ENCODE measurements at places on chromosomes 12 and 14.

- no peak for DNase-seq
Observed at GRCh38 chr12:109358154-109358869, 10.6 kb downstream of the MYO1H start.

DNA sequence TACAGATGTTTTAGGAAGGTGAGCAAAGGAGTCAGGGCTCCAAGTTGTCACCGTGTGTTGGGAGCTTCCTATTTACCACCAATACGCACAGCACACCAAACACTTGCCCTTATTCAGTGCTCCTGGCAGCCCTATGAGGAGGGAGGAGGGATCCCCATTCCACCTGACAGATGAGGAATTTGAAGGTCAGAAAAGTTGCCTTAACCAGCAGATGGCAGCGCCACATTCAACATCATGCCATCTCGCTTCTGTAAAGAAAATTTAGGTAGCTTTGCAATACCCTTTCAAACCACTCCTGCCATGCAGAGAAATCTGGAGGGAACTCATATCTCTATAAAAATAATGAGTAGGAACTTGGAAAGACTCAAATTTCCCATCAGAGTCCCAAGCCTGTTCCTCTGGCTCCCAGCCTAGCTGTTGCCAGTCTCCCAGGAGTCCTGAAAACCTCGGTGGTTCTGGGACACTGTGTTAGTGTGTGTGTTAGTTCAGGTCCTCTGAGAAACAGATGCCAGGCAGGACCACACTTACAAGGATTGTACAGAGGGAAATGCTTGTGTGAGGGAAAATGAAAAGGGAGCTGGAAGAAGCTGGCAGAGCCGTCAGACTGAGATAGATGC lies 410.5 kb downstream of the MED13L start:
- DNase-seq = no peak

GRCh38 chr12:131087991-131088700 lies 134.4 kb downstream of the ADGRD1 start:
- DNase-seq = no peak

DNA sequence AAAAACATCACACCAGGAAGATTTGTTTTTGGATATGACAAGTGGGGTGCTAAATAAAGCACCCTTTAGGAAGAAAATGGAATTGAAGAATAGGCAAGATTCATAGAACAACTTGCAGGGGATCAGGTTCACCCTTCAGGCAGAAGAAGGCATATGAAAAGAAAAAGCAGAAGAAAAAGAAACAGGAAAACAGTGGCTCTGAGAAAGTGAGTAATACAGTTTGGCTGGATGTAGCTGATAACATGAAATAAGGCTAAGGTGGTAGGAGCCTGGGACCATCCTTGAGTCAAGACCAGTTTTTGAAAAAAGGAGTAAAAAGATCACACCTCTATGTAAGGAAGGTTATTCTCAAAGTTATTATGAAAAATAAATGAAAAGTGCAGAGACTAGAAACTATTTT lies 42.4 kb downstream of the TRIP11 start:
- no peak for DNase-seq

GRCh38 chr14:91230397-91231035 lies 14.0 kb downstream of the GPR68 start:
- DNase-seq = no peak

DNA sequence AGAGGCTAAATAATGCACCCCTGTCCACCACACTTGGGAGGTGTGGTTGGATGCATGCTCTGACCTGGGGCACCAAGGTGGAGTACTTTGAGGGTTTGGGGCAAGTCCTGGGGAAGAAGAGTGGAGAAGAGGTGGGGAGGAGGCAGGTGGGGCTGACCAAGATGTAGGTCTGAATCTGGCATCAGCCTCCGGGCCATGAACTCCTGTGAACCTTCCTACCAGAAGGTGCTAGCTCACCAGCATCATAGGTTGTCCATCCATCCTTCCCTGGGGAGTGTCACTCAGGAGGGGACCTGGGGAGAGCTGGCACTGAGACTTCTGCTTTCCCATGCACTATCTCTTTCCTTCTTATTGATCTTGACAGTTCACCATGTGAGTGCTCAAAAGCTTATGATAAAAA lies 13.6 kb upstream of the EMP1 start:
- DNase-seq = no peak

- DNase-seq = no peak
Observed at GRCh38 chr12:48972213-48972951, 847 bp upstream of the WNT10B start.

- no peak for DNase-seq
Observed at GRCh38 chr12:4153343-4153892, 120.1 kb upstream of the CCND2 start.

DNA sequence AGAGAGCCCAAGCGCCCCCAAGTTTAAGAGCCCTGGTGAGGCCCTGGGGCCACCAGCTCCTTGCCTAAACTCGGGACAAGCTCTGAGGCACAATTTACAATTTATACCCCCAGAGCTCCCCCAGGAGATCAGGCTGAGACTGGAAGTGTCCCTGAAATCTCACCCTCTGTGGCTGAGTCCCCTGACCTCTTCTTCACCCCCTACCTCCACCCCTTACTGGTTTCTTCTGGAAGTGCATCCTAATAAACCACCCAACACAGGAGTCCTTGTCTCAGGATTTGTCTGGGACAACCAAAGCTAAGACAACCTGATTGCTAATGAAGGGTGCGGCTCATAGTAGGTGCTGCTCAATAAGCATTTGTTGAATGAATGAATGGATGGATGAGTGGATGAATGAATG lies 206.4 kb downstream of the BCL11B start:
- DNase-seq = no peak

DNA sequence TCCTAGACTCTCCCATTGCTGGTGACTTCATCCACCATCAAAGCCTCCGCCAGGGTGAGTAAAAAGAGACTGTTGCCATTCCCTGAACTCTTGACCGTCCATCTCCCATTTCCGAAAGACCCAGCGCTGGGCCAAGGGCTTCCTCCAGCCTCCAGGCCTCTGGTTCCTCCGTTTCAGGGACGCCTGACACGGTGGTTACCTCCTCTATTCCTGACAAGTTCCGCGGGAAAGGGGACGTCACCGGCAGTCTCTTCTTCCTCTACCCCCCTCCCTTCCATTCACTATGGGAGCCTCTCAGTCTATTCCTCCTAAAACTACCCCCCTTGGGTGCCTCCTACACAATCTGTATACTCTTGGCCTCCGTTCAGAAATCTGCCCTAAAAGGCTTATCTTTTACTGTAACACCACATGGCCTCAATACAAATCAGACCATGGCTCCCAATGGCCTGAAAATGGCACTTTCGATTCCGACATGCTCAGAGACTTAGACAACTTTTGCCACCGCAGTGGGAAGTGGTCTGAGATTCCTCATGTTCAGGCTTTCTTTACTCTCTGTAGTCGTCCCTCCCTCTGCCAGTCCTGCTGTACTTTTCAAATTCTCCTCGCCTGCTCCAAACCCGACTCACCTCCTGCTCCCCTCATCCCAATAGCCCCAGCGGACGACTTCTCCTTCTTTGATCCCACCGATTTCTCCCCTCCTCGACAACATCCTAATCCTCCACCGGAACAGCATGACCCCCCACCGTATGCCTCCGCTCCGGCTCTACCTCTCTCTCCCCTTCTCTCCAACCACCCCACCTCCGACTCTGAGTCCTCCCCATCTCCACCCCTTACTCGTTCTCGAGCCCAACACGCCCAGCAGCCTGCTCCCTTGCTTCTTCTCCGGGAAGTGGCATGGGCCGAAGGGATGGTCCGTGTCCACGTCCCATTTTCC lies 70.4 kb downstream of the MOK start:
- no peak for DNase-seq

DNA sequence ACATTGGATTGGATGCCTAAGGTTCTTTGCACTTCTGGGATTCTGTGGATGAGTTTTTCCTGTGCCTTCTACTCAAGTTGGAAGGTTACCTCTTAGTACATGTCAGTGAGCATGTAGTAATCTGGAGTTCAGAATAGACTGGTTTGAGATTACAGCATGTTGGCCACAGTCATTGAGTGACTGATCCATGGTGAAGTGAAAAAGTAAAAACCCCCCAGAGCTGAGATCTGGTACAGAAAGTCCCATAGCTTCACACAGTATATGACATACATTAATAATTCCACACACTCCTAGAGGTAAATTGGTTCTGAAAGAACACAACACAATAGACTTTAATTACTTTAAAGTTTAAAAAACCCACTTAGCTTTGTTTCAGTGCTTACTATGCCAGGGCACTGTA lies 11.9 kb upstream of the CCND2 start:
- no peak for DNase-seq

GRCh38 chr14:68653108-68653507 lies 139.8 kb downstream of the ZFP36L1 start:
- DNase-seq = no peak

DNA sequence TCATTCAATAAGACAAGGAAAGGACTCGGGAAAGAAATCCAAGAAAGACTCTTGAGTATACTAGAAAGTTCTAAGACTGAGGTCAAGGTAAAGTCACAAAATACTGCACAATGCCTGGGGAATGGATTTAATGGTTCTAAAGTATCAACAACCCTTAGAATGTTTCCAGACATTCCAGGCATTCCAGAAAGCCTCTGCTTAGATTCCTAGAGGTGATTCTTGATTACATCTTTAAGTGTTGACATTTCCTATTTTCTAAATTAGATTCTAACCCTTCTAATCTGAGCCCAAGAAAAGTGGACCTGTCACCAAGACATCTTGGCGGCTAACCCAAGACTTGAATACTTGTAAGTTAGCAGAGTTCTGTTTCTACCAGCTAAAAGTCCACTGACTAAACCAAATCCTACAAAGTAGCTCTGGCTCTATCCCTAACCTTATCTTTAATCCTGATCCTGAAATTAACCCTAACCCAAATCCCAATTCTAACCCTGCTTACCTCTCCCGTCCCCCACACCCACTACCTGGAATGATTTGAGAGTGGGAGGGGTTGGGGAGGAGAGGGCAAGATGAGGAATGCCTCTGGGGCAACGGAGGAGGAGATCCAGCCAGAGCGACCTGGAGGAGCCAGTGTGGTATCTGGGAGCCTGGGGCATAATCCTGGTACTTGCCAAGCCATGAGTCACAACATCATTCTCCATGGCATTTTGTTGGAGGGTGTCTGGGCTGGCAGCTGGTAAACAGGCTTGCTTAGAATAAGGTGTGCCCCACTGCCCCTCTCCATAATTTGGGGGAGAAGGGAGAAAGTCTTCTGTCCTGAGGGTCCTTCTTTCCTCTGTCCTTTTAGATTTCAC lies 93.4 kb upstream of the HOXC13 start:
- DNase-seq = no peak

- no peak for DNase-seq
Observed at GRCh38 chr12:6643569-6644256, 3.5 kb downstream of the ACRBP start.

DNA sequence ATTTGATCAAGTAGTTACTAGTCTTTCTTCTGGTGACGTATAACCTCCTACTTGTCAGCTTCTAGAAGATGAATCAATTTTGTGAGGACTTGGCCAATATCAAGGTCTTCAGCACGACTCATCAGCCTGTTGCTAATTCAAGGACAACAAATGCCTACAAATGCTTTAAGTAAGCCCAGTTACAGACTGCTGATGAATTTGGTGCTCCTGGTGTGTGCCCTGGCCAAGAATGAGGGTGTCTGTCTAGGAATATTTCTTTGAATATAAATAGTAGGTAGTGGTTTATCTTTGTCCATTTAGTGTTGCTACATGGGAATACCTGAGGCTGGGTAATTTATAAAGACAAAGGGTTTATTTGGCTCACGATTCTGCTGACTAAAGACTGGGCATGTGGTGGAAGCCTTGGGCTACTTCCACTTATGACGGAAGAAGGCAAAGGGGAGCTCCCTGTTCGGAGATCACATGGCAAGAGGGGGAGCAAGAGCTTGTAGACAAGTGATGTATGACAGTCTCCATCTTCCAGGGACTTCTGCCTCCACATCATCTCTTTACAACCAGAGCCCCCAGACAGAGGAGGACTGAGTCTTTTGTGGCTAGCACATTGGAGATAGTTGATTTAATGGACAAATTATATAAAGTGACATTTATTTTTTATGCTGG lies 180.2 kb downstream of the CRADD start:
- no peak for DNase-seq

DNA sequence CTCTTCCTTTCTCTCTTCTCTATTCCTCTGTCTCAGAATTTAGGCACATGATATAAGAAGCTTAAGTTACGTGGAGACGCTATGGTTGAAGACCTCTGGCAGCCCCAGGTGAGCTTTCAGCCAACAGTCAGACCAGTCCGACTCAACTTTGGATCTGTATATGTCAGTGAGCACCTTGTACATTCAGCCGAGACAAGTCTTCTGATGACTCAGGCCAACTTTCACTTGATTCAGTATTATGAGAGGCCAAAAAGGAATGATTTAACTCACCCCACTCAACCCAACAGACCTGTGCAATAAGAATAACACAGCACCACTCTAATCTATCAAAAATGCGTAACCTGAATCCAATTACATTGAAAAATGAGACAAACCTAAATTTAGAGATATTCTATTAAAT lies 47.5 kb upstream of the FOXG1 start:
- no peak for DNase-seq

- DNase-seq = no peak
Observed at GRCh38 chr14:51865953-51866747, 5.7 kb downstream of the GNG2 start.

- no peak for DNase-seq
Observed at GRCh38 chr12:124480469-124481256, 86.7 kb downstream of the NCOR2 start.

DNA sequence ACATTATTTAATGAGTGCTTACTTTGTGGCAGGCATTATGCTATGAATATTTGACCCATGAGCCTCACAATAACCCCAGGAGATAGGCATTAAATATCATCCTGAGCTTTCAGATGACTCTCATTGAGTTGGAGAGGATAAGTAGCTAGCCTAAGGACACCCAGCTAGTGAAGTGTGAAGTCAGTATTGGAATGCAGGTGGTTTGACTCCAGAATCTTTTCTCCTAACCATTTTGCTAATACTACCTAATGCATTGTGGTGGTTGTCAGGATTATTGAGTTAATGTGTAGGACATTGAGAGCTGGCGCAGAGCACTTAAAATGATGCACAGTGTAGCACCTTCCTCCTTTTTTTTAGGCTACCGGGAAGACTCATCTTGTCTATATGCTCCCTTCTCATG lies 3.8 kb upstream of the CDKL1 start:
- no peak for DNase-seq

DNA sequence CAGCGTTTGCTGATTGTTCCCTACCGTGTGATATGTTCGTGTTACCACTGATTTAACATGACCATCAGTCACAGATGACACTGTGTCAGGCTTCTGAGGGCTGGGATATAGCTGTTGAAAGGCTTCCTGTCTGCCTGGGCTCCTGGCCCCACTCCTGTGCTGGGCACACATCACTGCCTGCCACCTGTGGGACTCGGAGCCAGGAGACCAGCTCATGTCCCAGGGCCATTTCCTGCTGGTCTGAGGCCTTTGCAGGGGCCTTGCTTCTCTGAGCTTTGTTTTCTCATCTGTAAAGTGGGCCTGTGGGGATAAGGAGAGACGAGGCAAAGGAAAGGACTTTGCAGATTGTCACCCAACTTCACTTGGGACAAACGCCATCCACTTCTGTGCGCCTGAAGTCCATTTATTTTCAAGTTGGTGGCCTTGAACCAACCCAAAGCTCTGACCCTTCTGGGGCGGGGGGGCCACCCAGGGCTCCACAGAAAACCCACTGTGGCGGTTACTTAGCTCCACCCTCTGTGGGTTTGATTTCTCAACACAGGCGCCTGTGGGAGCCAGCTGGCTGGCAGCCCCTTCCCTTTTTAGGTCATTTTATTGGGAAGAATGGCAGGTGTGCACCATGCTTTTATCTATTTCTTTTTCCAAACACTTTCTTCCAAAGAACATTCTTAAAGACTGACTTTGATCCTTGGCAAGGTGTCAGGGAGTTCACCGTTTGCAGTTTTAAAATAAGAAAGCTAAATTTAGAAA lies 54.1 kb downstream of the BEGAIN start:
- DNase-seq = no peak
